NAMALWA (cell line): ENCODE measurements at places on chromosomes 4 and X.

DNA sequence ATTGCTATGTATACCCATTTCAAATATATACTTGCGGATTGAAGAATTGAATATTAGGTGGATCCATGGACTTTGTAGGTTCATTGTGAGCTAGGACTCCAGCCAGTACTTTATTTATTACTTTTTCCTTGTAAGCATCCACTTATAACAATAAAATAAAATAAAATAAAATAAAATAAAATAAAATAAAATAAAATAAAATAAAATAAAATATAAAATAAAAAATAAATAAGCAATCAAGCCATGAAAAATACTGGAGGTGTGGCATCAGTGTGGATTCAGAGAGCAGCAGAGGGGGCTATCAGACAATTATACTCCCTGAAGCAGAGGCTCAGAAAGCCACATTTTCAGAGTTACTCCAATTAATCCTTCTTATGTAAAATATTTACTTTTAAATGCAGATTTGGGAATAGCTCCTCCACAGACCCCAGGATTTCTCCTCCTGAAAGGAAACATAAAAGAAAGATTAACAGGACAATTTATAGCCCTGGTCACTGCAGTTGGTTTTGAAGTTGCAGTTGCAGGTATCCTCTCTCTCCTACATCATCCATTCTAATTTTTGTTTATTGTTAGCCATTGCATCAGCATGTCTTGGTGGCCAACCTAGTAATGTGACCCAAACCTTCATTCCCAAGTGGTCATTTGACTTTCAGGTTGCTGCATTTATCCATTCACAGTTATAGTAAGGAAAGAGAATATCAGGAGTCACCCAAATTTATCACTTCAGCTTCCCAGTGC, 2025.2 kb upstream of the IGFBP7 start:
- no peak for DNase-seq

GRCh38 chrX:154490021-154490413, 412 bp downstream of the SLC10A3 start:
- peak; percentile 31 for DNase-seq

DNA sequence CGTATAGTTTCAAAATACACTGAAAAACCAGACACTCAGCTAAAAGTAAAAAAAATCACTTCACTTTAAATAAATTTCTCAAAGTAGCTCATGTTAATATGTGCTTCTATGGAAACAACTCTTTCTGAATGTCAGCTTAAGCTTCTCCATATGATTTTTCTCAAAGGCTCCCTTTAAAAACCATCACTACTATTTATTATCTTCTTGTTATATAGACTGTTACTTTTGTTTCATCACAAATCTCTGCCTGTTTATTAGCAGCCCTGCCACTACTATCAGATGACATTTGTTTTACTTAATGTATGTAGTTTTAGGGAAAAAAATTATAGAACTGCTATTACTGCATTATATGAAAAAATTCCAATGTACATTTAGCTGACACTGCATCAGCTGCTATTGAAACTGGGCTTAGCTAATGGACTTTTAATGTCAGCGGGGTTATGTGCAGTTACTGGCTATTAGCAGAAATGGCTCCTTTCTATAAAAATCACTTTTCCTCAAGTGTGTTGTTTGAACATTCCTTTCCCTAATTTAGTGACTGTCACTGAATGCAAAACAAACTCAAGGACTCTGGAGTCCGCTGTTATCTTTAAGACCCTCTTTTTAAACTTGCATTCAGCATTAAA, 10.8 kb downstream of the UNC5C start:
- DNase-seq = no peak

GRCh38 chrX:71096760-71097032, 1.0 kb downstream of the FOXO4 start:
- no peak for DNase-seq

- no peak for DNase-seq
These were observed 15.7 kb upstream of the N4BP2 start for GRCh38 chr4:40040908-40041307.

GRCh38 chrX:72545990-72546389, 26.7 kb downstream of the HDAC8 start:
- DNase-seq = no peak

DNA sequence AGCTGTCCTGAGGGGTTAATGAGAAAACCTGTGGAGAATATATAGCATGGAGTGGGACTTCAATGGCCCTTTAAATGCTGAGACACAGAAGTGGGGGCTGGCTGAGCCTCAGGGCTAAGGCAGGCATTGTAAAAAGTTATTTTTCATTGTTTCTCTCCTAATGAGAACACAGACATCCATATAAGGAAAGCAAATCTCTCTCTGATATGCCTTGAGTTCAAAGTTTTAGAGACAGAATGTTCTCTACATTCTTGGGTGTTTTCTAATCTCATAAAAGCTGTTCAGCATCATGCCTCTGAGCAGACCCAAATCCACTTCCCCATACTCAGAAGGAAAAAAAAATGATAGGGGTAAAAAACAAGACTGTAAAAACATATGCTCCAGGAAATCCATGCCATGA, 16.8 kb upstream of the RAB40A start:
- DNase-seq = no peak

DNA sequence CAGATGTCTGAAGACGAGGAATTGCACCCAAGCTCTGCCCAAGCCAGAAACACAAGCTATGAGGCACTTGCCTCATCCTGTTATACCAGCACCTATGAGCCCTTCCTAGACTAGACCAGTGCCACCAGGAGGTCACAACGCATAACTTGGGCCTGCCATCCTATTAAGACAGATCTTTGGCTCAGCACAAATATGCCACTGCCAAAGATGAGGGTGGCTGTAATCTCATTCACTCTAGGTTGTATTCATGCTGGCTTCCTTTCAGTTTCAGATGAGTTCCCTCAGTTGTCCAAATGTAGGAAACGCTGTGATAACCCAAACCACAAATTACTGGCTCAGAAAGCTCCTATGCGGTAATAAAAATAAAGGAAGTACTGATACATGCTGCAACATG, 76.5 kb upstream of the CITED1 start:
- no peak for DNase-seq

DNA sequence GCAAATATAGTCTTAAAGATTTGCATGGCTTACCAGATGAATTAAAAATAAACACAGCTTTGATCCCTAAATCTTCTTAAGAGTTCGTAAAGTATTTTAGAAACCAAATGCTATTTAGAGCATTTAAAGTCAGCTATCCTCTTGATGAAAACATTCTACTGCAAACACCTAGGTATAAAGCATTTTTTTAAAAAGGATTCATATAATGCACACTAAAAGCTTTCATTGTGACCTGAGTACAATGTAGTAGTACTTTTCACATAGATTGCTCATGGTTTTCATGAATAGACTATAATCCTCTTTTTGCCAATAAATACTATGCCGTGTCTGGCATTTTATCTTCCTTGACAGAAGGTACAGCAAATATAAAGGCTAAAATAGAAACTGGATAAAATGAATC, 805.1 kb upstream of the INTU start:
- DNase-seq = no peak

DNA sequence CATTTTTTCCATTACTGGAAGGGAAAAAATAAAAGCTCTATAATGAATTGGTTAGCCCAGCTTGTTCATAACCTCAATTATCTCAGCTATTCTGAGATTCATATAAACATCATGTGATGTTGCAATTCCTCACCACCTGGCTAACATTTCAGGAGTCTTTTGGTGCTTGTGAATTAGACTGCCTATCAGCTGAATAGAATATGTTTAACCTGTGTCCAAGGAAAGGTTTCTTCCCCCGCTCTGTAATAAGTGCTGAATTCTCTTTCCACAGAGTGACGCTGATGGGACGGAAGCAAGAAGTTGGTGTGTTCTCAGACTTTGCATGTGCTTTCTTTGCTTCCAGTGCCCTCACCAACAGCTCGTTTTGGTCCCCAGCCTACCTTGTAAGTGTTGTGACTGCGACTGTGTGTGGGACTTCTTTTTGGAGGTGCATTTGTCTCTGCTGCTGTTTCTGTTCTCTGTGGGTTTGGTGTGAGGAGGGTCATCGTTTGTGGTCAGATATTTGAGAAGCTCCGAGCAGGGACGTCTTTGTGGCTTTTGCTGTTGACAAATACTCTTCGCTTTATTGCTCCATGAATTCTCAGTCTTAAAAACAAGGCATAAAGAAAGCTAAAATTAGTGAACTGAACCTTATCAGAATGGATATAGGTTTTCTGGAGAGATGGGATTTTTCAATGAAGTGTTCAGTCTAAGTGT, 61.7 kb downstream of the PPARGC1A start:
- no peak for DNase-seq

- no peak for DNase-seq
These were observed 3.5 kb downstream of the SPINK2 start for GRCh38 chr4:56817840-56818491.

GRCh38 chr4:47720787-47721186, 117.1 kb downstream of the CORIN start:
- DNase-seq = no peak

- no peak for DNase-seq
These were observed 3.7 kb downstream of the QRFPR start for GRCh38 chr4:121377076-121377475.

GRCh38 chrX:105323928-105324327, 103.4 kb upstream of the TEX13A start:
- DNase-seq = no peak

GRCh38 chrX:39459952-39460351, 637.8 kb downstream of the BCOR start:
- no peak for DNase-seq

DNA sequence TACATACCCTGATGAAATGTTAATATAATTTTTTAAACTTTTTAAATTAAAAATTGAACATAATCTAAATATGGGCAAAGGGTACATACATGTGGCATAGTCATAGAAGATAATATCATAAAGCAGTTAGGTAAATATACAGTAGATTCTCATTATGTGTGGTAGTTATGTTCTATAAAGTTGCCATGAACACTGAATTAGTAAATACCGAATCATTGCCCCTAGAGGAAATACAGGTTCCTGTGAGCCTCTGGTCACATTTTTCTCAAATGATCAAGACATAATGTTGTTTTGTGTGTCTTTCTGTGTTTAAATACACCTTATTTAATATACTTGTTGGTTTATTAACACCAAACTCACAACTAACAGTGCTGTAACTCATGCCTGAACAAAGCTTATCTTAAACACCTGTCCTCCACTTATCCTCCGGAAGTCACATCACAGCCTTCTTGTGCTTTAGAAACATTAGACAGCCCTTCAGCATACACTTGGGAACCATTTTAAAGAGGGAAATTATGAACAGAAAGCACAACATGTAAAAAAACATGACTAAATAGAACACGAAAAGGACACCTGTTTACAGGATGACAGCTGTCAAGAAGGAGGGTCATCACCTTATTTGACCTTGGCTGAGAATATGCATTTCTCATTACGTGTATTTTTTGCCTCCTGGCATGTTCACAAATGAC, 169.4 kb upstream of the NAP1L5 start:
- no peak for DNase-seq
